Heart left ventricle (tissue), 16 donors: ENCODE measurements at places on chromosomes 16 and 17.

- DNase-seq, result no peak
These were observed 796 bp downstream of the HOXB3 start for GRCh38 chr17:48589060-48589830.

- no peak for DNase-seq
These were observed 4.3 kb upstream of the ENGASE start for GRCh38 chr17:79070266-79070880.

DNA sequence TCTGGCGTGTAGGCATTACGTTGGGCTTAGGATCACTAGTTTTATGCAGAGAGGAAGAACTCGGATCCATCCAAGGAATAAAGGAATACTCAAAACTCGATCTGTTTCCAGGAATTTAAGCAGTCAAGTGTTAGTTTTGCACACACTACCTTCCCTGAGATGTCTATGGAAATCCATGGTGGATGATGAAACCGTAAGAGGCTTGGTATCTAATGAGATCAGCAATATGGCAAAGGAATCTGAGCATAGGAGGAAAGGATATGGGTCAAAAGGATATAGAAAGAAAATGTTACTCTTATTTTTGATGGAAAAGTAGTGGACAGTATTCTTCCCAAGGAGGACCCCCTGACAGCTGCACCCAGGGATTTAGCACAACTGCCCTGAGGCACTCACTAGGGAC, 59.6 kb downstream of the SMG6 start:
- DNase-seq, result peak; percentile 32

DNA sequence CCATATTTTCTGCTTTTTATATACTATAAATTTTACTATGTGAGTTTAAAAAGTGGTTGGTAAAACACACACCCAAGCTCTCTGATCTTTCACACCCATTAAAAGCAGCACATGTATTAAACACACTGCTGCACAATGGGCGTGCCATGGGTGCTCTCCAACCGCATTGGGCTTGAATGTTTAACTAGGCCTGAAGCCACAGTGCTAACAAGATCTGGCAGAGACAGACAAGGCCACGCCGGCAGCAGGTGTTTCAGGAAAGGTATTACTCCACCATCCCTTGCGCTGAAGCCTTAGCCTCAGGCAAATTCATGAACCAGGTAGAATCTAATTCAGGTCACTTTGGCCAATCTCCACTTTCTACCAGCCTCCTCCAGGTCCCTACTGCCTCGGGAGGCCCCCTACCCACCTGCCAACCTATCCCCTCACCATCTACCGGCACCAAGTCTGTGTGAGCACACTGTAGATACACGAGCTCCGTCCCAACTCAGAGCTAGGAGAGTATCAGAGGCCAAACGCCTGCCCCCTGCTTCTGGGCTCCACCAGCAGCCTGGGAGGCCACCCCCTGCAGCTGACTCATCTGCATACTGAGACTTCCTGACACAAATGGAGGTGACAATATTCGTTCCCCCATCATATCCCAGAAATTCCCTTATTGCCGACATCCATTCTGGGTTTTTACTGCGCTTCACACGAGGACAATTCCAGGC, 95.0 kb downstream of the ADCY9 start:
- DNase-seq, result no peak

DNA sequence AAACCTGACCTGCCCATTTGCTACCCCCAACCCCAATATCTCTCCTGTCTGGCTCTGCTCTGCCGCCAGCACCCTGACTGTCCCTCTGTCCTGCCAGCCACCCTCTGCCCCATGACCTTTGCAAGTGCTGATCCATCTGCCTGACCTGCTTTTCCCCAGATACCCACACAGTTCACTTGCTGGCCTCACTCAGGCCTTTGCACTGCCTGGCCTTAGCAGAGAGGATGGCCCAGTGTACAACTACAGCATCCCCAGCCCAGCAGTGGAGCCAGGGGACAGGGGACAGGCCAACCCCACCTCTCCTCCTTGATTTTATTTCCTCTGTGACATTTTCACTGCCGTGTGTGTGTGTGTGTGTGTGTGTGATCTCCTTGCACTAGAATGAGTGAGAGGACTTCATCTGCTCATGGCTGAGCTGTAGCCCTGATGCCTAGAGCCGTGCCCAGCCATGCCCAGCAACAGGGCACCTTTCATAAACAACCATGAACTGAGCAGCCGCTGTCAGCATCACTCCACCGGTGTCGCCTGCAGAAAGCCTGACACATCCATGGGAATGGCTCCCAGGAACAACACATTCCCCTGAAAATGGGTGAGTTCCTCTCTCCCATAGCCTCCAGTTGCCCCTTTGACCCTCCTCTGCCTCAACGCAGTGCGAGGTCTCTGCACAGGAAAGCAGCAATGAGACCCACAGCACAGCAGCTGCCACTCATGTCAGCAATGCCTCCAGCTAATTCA, 36.0 kb upstream of the RBFOX3 start:
- DNase-seq, result peak; percentile 3

GRCh38 chr16:23508589-23509440, 1.5 kb downstream of the GGA2 start:
- DNase-seq, result peak; percentile 33

DNA sequence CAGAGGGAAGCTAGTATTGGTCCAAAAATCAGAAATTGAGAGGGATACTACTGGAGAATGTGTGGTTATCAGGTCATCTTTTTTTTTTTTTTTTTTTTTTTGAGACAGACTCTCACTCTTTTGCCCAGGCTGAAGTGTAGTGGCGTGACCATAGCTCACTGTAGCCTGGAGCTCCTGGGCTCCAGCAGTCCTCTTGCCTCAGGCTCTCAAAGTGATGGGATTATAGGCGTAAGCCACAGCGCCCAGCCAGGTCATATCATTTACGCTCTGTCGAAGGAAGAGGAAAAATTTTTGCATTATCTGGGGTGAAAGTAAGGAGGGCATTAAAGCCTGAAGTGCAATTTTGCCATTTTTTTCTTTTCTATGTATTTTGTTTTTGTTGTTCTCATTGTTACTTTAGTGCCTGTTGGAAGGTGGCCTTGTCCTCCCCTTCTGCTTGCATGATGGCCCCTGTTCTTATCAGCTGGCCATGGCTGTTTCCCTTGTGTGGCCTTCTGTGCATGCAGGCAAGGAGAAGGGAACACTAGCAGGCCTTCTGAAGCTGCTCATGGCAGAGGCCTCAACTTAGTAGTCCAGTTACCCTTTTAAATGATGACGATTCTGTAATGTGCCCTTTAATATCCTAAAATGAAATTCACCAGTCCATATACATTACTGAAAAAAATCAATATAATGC, 118.3 kb downstream of the SPECC1 start:
- DNase-seq, result no peak

DNA sequence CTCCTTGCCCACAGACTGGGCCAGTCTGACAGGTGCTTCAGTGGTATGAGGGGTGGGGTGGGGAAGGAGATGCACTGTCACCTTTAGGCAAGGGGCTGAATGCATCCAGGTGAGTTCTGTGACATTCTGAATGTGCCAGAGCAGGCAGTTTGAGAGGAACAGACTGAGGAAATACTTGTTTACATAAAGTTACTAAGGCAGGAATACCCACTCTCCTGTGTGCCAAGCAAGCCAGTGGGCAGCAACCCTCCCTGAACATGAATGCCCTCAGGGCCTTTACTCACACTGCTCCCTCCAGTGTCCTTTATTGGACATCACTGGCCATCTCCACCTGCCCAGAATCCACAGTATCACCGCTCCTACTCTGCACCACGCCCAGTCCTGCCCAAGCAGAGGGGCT, 33.1 kb upstream of the ULK2 start:
- DNase-seq, result no peak

DNA sequence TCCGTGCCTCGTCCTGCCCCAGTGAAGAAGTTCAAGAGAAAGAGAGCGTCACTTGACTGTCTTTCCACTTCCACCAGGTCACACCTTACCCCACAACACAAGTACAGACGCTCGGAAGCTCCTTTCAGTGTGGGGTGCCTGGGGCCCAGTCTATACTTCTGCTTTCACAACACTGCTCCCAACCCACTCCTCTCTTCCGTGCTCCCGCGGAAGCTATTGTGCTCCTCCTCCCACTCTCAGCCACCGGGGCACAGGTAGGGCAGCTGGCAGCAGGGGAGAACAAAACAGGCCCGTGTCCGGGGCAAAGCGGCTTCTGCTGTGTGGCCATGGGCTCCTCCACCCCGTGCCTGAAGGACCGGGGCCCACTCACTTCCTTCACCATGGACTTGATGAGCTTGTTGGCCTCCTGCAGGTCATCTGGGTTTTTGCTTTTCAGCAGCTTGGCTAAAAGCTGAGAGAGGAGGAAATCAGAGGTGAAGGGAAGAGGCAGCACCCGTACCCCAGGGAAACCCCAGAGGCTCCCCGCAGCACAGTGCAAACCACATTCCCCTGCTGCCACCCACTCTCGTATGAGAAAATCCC, 18.9 kb downstream of the GGA3 start:
- no peak for DNase-seq

DNA sequence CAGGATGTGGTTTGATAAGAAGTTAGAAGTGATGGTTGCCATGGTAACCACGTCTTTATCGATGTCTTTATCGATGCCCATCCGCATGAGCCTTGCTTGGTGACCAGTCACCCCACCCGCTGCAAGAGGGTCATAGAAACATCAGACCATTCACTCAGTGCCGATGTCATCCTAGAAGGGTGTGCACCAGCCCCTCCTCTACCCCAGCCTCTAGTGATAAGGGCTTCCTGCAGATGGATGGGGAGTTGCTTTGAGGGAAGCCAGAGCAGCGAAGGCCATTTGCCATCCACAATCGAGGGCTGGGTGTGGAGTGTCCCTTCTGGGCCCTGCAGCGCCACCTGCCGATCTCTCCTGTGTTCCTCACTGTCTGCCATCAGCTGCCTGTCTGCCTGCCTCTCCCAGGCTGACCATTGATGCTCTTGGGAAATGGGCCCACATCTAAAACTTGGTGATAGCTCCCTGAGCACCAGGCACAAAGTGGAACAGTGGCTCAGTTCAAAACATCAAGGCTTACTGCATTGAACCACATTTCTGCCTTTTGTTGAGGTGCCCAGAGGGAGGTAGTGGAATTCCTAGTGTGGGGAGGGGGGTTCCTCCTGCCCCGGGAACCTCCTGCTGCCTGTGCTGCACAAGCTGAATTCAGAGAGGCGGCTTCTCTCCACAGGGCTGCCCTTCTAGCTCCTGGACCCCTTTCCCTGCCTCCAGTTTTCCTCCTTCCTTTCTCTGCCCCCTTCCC, 8.9 kb downstream of the CALB2 start:
- no peak for DNase-seq

DNA sequence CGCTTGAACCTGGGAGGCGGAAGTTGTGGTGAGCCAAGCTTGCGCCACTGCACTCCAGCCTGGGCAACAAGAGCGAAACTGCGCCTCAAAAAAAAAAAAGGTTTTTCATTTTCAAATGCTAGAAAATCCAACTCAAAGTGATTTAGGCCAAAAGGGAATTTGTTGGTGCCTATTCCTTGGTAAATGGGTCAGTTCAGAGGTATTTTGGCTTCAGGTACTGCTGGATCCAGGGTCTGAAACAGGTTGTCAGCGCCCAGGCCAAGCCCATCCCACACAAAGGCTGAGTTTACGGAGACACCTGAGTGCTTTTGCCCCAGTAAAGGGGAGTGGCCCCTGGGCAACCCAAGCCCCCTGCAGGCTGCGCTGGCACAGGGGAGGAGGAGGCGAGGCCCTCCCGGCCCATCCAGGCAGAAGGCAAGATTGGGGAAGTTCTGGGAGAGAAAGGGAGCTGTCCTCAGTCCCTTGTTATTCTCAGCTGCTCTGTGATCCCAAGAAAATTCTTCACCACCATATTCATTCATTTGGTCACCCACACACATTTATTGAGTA, 8.5 kb upstream of the JPH3 start:
- no peak for DNase-seq

DNA sequence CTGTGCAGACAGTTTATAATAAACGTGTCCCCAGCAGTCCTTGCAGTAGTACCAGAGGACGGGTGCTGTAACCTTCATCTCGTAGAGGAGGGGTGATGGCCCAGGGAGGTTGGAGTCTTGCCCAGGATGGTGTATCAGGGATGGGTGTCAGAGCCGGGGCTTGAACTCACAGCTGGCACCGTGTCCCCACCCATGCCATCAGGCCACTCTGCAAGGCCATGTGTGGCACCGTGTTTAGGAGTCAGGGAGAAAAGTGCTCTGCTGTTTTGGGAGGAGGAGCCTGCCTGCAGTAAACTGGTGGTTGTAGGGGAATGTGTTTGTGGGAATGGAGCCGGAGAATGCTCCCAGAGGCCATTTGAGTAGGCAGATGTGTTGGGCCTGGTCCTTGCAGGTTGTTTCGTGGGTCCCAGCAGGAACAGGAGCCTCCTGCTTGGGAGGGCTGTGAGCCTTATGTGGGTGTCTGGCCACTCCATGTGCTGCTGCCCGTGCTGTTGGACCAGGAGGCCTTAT, 1.7 kb downstream of the ADORA2B start:
- no peak for DNase-seq

- DNase-seq, result no peak
These were observed 536.3 kb upstream of the EEF2KMT start for GRCh38 chr16:5633845-5634440.

DNA sequence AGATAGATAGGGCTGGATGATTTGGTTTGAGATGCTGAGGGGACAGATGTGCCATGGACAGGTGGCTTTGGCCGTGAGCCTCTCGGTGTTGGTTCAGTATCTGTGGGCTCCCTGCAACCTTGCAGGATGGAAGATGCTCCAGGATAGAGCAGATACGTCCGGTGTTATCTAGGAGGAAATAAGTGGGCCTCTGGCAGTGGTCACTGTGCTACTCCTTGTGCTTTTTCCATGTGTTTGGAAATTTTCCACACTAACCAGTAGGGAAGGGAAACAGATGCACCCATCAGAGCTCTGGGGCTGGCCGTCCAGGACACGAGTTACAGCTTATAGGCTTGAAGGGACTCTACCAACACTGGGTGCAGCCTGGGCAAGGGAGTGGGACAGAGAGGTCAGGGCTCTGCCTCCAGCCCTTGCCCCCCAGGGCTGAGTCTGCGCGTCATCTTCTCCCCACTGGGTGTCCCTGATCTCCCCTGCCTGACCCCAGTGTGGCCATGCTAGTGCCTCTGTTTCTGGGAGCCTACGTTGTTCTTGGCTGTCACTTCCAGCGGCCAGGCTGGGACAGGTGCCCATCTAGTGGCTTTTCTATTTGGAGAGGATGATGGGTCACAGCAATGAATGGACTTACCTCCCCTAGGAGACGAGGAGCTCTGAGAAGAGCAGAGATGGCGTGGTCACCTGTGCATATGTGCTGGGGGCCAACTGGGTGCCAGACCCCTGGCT, 166.9 kb downstream of the SEC14L1 start:
- no peak for DNase-seq

GRCh38 chr17:50180111-50180510, 14.3 kb downstream of the SGCA start:
- DNase-seq, result peak; percentile 6

- peak; percentile 64 for DNase-seq
These were observed 94.2 kb downstream of the NTN1 start for GRCh38 chr17:9115214-9116191.

DNA sequence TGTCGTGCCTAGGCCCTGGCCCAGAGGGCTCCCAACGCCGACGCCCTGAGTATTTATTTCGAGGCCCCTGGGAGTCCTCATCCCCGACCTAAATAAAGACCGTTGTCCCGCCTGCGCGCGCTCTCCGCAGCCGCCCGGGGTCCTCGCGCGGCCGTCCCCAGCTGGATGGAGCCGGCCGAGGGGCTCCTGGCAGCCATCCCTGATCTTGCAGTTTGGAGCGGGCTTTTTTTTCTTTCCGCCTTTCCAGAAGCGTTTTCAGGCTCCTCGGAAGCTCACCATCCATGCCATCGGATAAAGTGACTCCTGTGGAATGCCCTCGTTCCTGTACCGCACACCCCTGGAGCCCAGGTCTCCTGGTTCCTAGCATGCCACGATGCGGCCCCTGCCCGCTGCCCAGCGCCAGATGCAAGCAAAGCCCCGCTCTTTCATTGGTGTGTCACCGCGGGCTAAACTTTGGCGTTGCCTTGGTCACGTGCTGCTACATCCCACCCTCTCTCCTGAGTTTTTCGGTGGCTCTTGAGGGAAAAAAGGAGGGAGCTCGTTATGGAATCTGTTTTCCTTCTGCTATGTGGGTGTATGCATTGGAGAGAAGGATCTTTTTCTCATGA, 716 bp downstream of the TMEM94 start:
- DNase-seq, result peak; percentile 47
